ENCODE measurements at places on chromosomes 4 and X.

- no peak for DNase-seq
Measured at GRCh38 chr4:74109116-74109869, 10.3 kb upstream of the CXCL2 start.

- DNase-seq, result no peak
Measured at GRCh38 chr4:176298664-176299063, 21.1 kb upstream of the SPCS3 start.

- no peak for DNase-seq
Measured at GRCh38 chrX:136086521-136086920, 60.8 kb upstream of the FHL1 start.

- DNase-seq, result no peak
Measured at GRCh38 chr4:2087170-2087569, 28.0 kb downstream of the NAT8L start.

GRCh38 chr4:52853351-52853750 lies 8.8 kb upstream of the RASL11B start:
- DNase-seq, result no peak

DNA sequence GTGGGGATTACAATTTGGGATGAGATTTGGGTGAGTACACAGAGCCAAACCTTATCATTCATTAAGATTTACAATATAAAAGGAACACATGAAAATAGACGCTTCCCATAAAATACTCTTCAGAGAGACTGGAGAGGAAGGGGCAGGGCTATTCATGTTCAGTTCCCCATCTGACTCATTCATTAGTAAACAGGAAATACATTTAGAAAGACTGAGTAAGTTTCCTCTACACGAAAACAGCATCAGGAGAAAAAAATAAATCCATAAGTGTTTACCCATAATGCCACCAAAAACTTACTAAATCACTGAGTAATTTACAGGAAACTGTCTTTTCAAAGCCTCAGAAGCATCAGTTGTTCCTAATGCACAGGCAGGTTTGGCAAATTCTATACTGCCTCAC lies 255.4 kb upstream of the CXorf51A start:
- DNase-seq, result no peak

DNA sequence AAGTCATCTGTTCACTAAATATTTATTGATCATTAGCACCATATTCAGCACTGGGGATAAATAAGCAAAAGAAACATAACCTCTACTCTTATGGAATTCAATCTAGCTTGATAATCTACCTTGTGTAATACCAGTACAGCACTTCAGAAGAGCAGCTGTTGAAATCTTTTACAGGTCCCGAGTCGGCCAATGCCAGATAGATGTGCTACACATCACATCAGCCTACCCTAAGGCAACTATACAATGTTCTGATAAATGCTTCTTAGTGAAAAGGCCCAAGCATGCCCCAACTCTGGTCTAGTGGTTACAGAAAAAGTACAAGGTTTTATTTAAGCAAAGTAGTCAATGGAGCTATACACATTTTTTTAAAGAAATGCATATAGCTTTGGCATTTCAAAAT lies 68.7 kb downstream of the MAPK10 start:
- no peak for DNase-seq

GRCh38 chr4:150005537-150005936 lies 72.7 kb upstream of the DCLK2 start:
- DNase-seq, result no peak

- peak; percentile 42 for DNase-seq
Measured at GRCh38 chr4:48375651-48376304, 34.4 kb downstream of the SLAIN2 start.

- peak; percentile 88 for DNase-seq
Measured at GRCh38 chr4:25928379-25929297, 14.6 kb downstream of the SMIM20 start.

GRCh38 chrX:1527457-1527856 lies 9.5 kb downstream of the P2RY8 start:
- no peak for DNase-seq

DNA sequence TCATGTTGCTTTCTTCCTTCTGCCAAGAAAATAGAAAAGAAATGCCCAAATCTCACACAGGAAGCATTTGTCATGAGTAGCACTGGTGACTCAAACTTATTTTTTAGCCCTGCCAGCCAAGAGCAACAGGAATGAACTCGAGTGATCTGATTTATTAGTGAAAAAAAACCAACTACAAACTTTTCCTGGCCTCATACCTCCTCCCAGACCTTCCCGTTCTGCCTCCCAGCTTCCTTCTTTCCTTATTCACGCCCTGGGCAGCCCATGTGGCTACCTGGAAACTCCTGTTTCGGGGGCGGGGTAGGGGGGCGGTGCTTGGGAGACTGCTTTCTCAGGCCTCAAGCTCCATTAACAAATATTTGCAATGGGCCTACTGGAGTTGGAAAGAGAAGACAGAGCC lies 178.5 kb downstream of the NHS start:
- no peak for DNase-seq

- DNase-seq, result no peak
Measured at GRCh38 chr4:16846540-16847117, 51.8 kb downstream of the LDB2 start.

- no peak for DNase-seq
Measured at GRCh38 chrX:101370888-101371504, 15.0 kb downstream of the BTK start.

GRCh38 chr4:60129740-60130139 lies 1070.4 kb upstream of the ADGRL3 start:
- DNase-seq, result no peak

DNA sequence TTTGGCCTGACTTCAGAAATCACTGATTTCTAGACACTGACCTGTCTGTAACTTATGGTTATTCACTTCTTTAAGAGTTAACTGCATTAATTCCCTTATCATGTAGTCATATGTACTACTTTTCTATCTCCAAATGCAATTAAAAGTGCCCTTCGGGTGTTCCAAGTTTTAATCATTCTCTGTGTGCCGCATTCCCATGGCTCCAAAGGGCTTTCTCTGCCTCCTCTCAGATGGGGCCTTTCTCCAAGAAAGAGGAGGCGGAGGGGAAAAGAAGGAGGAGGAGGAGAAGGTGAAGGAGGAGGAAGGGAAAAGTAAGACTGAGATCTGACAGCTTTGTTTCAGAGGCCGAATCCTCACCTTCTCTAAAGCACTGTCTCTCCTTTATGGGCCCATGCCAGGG lies 325.8 kb downstream of the LDB2 start:
- DNase-seq, result no peak

DNA sequence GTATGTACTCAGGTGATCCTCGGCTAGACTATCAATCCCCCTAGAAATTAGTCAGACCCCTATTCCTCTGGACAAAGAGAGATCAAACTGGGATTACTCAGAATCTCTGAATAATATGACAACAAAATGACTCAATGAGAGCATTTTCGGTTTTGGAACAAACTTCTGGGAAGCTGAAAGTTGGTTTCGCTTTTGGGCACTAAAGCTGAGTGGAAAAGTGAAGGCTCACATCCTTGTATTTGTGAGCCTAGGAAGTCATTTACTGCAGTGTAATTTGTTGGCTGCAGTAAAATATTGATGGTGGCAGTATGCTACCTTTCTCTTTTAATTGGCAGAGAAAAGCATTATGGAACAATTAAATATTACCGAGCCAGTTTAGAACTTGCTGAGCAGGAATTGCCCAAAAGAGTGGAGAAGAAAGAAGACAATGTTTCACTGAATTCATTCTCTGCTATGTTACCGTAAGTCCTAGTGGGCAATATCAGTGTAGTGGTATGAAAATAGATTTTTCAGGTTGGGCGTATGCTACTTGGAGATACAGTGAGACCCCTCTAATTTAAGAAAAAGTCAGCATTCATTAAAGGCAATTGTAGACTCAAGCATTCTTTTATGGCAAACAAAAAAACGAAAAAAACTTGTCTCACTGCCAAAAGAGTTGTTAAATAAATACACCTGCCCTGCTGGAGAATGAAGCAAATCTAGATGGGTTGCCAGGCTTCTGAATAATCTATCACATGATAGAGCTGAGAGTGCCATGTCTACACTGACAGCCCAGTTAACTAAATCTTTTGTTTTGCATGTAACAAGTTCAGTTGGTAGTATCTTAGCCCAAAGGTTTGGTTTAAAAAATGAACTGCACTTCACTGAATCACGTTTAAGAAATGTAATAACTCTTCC lies 69.6 kb downstream of the AGTR2 start:
- peak; percentile 39 for DNase-seq

GRCh38 chrX:151697522-151697921 lies 2.3 kb downstream of the PRRG3 start:
- no peak for DNase-seq

GRCh38 chr4:30866907-30867306 lies 146.7 kb downstream of the PCDH7 start:
- no peak for DNase-seq

DNA sequence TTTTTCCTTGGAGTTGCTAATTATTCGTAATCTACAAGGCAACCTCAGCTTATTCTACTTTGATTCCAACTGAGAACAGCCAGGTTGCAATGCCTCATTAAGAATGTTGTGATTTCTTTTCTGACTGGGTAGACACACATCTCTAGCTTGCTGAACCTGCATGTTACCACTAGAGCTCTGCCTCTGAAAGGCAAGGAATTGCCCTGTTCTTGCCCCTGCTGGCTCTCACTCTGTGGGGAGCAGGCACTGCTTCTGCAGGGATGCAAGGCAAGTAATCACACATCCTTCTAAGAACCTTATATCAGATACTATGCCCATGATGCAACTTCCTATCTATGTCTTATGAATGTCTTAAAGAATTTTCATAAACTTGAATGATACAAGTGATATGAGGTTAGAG lies 503.2 kb downstream of the PACRGL start:
- no peak for DNase-seq

GRCh38 chr4:175422331-175422730 lies 389.7 kb downstream of the GPM6A start:
- no peak for DNase-seq

DNA sequence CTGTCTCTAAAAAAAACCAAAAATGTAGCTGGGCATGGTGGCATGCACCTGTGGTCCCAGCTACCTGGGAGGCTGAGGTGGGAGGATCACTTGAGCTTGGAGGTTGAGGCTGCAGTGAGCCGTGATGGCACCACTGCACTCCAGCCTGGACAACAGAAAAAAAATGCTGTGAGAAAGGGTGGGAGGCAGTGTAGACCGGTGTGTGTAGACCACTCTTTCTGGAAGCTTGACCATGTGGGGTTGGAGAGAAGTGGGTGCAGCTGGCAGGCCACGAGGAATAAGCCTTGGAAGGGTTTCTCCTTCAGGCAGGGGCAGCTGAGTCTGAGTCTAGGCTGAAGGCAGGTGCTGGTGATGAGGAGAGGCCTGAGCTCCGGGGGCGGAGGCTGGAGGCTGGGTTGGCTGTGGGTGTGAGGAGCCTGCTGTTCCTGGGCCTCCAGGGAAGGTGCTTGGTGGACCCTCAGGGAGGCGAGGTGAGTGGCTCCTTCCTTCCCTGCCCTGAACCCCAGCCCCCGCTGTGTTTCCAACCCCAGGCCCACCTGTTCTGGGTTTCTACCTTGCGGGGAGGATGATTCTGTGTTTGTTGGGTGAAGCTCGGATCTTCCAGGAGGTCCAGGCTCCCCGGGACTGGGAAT lies 9.3 kb upstream of the TBC1D14 start:
- no peak for DNase-seq

DNA sequence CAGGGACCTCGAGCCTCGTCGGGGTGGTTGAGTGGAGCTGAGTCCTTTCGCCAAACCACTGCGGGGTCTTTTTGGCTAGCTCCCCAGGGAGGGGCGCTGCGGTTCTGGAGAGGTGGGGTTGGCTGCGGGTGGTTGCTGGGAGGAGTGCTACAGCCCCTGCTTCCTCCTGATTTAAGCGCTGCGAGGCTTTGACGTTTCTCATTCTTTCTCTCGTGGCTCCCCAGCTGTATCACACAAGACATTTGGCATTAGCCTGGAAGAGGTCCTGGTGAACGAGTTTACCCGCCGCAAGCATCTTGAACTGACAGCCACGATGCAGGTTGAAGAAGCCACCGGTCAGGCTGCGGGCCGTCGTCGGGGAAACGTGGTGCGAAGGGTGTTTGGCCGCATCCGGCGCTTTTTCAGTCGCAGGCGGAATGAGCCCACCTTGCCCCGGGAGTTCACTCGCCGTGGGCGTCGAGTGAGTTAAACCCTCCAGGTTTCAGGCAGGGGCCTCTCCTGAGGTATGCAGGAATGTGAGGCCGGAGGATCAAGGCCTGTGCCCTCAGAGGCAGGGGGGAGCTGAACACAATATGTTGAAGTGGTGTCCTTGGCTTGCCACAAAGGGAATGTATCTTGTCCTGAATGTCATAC lies 25.5 kb downstream of the ARHGAP36 start:
- DNase-seq, result no peak

- DNase-seq, result no peak
Measured at GRCh38 chr4:133402616-133403015, 253.5 kb downstream of the PCDH10 start.

DNA sequence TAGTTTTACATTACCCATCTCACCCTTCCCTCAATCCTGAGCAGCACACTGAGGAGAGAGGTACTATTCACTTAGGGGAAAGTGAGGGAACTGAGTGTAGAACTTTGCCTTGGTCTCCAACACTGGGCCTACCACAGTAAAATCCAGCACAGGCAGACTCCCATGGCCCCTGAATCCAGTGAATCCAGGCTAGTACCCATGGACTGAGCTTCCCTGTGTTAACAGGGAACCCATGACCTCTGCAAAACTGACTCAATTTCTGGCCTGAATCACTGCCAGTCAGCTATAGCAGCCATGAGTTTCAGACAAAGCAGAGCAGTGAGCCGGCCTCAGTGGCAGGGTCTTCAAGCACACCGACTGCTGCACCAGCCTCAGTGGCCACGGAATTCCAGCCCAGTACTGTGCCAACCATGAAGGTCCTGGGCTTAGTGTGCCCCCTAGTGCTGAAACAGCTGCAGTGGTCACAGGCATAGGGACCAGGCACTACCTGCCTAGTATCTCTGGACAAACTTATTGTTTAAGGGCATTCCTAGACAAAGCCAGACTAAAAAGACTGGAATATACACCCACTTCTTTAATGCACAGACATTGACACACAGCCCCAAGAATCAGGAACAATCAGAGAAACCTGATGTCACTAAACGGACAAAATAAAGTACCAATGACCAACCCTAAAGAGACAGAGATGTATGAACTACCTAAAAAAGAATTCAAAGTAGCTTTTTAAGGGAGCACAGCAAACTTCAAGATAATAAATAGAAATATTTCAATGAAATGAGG lies 127.4 kb upstream of the RPL34 start:
- no peak for DNase-seq
